Kidney epithelial cell (primary cell): ENCODE measurements at places on chromosomes 6 and 20.

- DNase-seq: no peak
These were observed 102.6 kb downstream of the SYNE1 start for GRCh38 chr6:152534541-152534940.

DNA sequence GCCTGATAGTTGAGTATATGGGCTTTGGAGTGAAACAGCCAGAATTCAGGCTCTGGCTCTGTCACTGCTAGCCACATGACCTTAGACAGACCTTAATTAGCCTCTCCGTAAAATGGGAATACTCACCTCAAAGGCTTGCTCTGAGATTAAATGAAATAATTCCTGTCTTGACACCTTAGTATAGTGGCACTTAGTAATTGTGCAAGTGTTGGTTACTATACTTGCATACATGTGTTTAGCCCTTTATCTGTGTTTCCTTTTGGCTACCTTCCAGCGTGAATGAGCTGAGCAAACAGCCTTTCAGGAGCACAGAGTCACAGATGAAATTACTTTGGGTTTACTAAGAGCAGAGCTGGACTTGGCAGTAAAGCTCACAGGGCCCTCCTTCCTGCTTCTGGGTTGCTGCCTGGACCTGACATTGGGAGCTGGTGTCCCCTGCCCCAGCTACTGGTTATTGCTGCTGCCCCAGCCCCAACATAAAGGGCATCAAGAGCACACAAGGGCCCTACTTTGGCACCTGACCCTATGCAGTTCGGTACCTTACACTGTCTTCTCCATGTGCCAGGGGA lies 32.8 kb downstream of the CD164 start:
- DNase-seq: peak; percentile 18

DNA sequence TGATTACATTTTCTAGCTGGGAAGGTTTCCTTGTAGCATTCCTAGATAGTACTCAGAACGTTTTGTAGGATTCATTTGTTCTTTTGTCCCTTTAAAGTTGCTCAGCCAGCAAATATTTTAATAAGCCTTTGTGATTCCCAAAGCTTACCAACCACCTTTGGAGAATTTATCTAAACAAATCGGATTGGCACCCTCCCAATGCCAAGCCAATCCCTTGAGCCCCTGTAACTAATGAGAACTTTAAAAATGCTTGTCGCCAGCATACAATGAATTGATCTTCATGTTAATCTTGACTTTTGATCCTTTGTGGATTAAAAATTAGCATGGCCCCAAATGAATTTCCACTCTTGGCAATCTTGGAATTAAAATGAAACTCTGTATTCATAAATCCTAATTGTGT lies 559.5 kb downstream of the UTRN start:
- DNase-seq: no peak

DNA sequence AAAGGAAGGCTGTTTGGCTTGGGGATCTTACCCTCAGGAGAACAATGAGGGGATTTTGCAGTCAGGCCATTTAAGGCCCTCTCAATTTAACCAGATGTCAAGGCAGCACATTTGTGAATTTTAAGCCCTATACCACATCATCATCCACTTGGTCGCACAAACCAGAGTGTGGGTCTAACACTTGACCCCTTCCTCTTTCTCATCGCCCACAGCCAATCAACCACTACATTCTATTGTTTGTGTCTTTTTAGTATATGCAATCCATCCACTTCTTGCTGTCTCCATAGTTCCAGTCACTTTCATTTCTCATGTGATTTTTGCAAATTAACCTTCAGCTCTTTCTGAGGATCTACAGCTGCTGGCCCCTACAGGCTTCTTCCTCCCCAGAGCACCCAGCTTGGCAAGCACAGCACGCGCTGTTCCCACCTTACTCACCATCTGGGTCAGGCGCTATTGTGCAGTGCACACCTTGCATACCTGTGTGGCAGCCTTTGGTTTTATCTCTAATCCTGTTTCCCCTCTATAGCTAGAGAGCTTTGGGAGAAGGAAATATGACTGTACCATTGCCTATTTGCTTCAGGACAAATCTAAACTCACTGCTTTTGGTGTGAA lies 32.3 kb upstream of the CD83 start:
- no peak for DNase-seq

GRCh38 chr6:154732538-154733182 lies 556 bp upstream of the SCAF8 start:
- DNase-seq: no peak

DNA sequence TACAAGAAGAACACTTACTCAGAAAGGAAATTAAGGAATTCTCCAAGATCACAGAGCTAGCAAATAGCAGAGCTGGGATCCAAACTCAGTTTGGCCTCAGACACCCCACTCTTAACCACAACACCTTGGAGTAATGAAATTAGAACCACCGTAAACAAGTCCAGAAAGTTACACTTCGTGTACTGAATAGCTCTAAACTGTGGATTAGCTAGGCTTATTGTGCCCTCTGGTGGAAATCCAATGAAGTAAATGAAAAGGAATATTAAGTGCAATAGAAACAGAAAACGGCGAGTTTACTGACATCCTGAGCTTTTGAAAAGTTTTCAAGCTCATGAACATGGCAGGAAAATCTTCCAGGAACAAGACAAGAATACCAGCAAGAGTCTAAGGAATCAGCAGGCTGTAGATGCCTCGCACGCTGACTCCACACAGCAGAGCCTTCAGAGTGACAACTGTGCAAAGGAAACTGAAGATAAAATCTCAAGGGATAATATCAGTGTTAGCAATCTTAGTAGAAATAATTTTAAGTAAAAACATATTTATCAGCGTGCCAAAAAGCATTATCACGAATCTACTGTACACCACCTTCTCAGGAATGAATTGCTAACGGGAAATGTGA lies 34.6 kb downstream of the FBXO5 start:
- no peak for DNase-seq

GRCh38 chr6:131789219-131789618 lies 18.6 kb upstream of the ENPP1 start:
- no peak for DNase-seq

DNA sequence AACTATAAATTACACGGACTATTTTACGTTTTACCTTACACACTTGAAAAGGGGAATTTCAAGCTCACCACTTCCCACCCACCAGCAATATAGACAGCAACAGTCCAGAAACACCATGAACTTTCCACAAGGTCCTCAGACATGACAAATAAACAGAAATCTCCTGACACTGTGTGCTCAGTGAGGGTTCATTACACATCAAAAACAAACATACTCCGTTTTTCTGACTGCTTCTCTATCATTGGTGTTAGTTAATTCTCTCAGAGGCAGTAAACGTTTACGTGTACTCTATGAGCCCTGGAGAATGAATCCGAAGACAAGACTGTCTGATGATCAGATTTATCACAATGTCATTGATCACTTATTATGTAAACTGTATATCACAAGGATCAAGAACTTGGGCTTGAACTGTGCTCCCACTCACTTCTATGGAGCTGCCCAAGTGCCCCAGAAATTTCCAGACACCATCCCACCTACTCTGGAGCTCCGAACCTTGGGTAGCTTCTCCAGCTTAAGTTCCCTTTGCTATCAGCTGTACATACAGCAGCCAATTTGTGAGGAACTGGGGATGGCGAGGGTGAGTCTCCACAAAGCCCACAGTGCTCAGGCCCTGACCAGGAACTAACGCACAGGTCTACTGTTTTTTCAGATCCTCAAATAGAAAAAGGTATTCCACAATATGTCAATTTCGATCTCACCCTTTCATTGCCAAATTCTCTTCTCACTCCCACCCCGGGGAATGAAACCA lies 86.0 kb downstream of the ALDH8A1 start:
- DNase-seq: no peak

DNA sequence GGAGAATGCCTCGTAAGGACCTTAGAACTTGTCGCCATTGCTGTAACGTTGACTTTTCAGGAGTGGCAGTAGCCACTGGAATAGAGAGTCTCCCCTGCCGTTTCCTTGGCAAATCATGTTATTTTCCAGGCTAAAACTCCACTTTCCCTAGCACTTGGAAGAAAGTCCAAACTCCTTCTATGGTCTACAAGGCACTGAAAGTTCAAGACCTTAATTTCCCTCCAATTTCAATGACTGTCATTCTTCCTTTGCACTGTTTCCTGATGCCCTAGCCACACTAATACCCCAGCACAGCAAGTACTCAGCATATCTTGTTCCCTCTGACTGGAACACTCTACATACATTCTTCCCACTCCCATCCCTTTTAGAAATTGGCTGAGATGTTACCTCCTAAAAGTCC lies 1.8 kb upstream of the TBPL1 start:
- no peak for DNase-seq

DNA sequence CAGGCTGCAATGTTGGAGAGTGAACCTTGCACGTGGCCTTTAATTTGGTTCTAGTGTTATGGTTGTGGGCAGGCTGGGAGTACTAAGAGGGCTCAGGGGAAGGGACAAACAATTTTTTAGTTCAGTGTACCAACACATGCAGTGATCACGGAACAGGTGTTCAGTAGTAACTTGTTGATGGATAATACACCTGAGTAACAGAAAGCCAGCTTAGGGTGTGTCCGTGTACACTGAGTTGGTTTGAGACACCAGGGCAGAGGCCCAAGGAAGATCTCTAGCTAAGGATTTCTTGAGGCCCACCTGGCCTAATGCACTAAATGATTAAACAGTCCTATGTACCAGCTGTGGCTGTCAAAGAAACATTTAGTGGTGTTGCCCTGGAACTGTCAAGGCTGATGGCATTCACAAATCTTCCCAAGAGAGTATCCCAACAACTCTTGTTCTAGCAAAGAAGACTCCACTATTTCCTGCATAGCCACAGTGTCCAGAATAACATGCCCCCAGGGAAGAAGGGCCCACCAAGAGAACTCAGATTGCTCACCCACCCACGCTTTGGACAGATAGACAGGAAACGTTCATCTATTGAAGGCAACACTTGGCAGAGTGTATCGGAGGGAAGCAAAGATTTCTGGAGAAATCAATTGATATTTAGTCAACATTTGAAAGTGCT lies 60.0 kb downstream of the CD83 start:
- DNase-seq: no peak

DNA sequence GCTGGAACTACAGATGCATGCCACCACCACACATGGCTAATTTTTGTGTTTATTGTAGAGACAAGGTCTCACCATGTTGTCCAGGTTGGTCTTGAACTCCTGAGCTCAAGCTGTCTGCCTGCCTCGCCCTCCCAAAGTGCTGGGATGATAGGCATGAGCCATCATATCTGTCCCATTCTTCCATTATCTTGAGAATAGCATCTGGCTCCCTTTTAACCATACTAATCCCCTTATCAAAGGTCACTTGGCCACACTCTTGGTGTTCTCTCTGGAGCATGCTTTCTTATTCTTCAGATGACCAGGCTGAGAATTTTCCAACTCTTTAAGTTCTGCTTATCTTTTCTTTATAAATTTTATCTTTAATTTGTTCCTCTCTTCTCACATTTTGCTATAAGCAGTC lies 15.9 kb upstream of the TRERF1 start:
- no peak for DNase-seq
